ENCODE measurements at places on chromosomes 3 and 15.

GRCh38 chr3:126847061-126847460 is 135.9 kb upstream of the PLXNA1 start:
- no peak for DNase-seq

GRCh38 chr15:70023769-70024491 is 73.8 kb downstream of the TLE3 start:
- DNase-seq = no peak

DNA sequence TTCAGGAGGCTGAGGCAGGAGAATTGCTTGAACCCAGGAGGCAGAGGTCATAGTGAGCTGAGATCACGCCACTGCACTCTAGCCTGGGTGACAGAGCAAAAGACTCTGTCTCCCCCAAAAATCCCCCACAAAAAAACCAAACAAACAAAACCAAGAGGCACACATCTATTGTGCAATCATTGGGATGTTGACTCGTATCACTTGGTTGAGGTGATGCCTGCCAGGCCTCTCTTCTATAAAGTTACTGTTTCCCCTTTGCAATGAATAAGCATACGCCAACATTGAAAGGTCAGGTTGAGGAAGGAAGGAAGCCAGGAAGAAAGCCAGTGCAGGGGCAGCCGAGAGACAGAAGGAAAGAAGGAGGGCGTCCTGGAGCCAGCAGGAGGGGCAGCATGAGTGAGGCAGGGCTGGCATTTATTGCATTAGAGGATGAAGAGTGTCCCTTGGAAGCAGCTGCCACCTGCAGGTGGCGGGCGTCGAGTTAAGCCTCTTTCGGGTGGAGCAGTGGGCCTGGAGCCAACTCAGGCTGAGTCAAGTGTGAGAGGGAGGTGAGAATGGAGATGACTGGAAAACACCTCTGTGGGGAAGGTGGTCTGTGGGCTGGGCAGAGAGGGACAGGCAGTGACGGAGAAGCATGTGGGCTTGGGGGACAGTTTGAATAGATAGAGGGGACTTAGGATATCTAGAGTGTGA is 8.3 kb upstream of the CSPG4 start:
- no peak for DNase-seq

GRCh38 chr3:49164983-49165720 is 979 bp downstream of the CCDC71 start:
- DNase-seq = no peak

DNA sequence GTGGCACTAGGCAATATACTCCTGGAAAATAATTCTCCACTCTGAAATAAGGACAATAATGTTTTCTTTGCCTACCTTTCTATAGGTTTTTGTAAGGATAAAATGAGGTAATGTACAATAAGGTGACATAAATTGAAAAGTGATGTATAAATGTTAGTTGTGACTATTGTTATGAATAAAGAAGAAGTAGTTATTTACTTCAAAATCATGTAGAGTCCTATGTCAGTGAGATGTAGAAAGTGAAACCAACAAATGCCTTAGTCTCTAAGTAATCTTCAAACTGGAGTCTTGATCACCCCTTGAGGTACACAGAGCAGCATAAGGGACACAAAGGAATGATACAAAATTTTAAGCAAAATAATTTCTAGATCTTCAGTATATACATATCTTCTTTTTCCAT is 60.3 kb upstream of the TP63 start:
- no peak for DNase-seq

GRCh38 chr15:40471808-40472150 is 995 bp downstream of the CHST14 start:
- no peak for DNase-seq

GRCh38 chr3:169564883-169565282 is 98.6 kb downstream of the MECOM start:
- DNase-seq = no peak

DNA sequence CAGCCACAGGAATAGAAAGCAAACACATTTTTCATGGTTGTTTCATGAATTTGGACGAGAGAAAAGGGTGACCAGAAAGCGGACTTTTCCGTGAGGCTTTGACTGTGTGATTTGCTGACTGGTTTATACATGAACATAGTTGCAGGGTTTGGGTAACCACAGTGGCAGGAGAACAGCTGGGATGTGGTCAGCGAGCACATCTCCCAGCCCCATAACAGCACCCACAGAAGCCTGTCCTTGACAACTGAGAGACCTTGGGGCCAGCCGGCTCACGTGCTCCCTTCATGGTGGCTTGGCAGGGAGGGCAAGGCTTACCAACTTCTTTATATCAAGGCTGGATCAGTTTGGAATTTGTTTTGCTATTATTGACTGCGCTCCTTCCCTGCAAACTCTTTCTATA is 13.2 kb upstream of the RGMA start:
- DNase-seq = no peak

DNA sequence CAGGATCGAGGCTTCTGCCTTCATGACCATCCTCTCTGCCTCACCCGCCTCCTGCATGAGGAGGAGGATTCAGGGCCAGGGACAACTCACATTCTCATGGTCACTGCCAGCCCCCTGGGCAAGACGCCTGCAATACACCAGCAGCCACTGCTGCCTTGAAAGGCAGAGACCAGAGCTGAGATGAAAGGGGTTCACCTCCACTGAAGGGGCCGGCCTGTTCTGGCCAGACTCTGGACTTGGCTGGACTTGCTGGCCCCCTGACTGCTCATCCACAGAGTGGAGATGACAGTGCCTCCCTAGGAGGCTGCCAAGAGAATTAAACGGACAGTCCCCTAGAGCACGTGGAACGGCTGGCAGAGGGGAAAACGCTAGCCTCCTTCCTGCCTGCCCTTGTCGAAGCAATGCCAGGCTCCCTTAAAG is 35.2 kb downstream of the MGLL start:
- no peak for DNase-seq

DNA sequence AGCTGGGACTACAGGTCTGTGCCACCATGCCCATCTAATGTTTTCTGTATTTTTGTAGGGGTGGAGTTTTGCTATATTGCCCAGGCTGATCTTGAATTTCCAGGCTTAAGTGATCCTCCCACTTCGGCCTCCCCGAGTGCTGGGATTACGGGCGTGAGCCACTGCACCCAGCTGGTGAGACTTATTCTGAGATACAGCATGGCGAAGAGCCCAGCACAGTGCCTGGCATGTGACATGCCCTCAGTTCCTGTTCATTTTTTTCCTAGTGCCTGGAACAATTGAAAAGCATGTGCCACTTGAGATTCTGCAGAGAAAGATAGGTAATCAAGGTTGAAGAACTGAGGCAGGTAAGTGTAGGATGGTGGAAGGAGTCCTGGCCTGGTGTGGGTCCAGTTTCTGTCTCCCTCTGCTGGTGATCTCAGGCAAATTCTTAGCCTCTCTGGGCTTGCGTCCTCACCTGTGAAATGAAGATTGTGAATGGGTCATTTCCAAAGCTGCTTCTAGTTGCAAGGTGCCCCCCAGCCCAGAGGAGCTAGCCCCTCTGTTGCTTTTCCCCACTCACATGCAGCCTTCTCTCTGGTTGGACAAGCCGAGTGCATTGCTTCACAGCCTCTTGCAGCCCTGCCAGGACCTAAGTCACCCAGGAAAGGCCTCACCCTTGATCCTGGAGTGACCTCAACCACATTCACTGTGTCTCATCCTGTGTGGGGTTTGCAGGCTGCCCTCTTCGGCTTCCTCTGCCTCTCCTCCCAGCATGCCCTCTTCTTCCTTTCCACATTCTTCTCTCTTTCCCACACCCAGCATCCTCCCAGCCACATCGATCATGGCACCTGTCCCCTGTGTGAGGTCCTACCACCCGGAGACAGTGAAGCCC is 4.3 kb upstream of the RHCG start:
- no peak for DNase-seq

- no peak for DNase-seq
Observed at GRCh38 chr15:100642950-100643338, 40.6 kb downstream of the ASB7 start.

DNA sequence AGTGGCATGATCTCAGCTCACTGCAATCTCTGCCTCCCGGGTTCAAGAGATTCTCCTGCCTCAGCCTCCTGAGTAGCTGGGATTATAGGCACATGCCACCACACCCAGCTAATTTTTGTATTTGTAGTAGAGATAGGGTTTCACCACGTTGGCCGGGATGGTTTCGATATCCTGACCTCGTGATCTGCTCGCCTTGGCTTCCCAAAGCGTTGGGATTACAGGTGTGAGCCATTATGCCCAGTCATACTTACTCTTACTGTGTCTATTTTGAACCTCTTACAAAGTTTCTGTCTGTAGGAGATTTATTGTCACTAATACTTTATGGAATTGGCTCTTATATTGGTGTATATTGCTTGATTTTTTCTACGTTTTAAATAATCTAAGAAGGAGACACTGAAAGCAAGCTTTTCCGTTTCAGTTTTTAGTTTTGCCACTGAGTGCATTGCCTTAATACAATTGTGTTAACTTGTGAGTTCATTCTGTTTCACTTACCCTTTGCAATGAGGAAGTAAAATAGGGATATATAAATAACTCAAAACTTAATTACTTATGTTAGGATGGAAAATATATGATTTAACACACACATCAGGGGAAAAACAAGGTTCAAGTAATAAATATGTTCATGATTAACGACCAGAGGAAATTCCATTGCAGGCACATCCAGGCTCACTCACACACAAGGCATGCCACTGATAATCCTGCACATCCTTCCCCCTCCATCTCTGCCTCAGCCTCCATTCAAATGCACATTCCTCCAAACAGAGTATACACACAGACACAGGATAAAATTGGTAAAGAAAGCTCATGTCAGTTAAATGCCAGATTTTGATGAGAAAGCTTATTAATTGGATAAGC is 279.3 kb upstream of the RASGRP1 start:
- DNase-seq = no peak

DNA sequence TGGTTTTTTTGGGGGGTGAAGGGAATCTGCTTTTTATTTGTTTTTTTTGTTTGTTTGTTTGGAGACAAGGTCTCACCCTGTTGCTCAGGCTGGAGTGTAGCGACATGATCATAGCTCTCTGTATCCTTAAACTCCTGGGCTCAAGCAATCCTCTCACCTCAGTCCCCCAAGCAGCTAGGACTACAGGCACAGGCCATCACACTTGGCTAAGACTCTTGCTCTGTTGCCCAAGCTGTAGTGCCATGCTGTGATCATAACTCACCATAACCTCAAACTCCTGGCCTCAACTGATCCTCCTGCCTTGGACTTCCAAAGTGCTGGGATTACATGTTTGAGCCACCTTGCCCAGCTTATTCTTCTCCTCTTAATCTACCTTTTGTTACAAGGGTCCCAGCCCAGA is 31.8 kb downstream of the GPR176 start:
- no peak for DNase-seq

DNA sequence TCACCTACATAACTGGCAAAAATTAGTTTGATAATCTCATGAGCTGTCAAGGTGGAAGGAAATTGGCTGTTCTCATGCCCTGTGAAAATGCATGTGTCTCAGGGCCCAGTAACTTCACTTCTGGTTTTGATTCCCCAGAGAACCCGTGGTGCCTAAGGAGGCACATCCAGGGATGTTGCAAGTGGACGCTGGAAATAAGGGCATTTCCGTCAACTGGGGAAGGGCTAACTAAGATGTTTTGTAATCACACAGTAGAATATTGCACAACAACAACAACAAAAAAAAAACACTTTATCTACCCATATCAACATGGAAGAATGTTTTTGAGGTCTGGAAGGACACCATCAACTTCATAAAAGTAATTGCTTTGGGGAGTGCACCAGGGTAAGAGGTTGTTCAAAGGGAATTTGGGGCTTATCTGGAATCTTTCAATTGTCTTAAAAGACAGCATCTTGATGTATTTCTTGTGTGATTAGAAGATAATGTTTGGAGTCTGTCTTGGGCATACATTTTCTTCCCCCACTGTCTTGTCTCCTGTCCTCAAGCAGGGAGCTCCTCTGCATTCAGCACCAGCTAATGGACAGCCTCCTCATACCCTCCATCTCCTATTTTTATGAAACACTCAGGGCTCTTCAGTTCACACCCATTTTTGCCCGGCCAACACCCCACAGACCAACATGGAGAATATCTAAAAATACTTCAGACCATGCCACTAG is 37.2 kb upstream of the PRR20G start:
- no peak for DNase-seq

DNA sequence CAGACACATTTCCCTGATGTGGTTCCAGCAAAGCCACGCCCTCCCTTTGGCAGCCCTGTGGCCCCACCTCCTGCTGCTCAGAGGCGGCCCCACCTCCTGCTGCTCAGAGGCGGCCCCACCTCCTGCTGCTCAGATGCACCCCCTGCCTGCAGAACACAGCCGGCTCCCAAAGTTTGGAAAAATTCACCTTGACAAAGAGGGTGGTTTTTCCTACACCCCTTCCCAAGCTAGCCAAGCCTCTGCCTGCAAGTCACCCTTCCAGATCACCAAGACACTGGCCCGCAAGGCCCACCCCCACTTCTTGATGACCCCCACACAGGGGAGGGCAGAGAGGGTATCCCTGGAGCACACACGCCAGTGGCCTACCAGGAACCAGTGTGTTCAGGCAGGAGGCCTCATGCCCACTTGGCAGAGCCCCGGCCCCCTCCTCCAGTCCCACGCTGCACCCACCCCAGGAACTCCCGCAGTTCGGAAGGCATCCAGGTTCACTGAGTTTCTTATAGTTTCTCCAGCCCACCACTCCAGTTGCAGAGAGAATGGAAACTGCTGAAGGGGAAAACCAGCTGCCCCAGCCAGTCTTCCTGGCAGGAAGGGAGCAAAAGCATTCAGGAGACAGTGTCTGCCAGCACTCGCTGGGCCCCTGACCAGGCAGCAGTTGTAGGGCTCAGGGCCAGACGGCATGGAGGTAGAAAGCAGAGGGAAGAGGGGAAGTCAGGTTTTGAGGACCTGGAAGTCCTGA is 2.3 kb upstream of the HAPLN3 start:
- DNase-seq = peak; percentile 60

DNA sequence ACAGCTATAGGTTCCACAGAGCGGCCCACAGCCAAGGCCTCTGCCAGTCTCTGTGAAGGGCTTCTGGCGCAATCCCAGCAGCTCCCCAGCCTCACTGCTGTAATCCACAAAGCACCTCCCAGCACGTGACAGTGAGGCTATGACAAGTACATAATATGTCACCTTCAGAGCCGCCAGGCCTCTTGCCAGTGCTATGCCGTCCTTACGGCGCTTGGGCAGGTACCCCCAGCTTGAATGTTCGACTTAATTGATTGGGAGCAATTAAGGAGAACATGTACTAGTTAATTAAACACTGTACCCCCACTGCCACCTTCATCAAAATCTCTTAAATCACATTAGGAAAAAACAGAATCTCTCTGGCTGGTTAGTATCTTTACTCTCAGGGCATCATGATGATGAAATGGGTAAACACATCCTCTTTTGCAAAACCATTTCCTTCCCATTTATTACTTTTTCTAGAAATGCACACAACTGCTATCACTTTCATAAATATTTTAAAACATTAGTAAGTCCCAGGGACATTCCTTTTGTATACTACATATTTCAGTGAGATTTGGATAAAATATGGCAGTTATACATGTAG is 169.9 kb downstream of the XXYLT1 start:
- no peak for DNase-seq

GRCh38 chr3:55180936-55181535 is 253.2 kb upstream of the LRTM1 start:
- DNase-seq = no peak

GRCh38 chr3:78645628-78646310 is 1122.0 kb downstream of the ROBO1 start:
- no peak for DNase-seq
